Spinal cord (tissue), 10 donors: ENCODE measurements at places on chromosomes 6 and 20.

GRCh38 chr20:35611482-35611881 lies 4.1 kb upstream of the SPAG4 start:
- DNase-seq: no peak

- no peak for DNase-seq
Measured at GRCh38 chr6:144530118-144530517, 245.0 kb downstream of the UTRN start.

- no peak for DNase-seq
Measured at GRCh38 chr20:57970116-57970515, 258.3 kb downstream of the ANKRD60 start.

- no peak for DNase-seq
Measured at GRCh38 chr6:162899148-162899547, 171.4 kb downstream of the PACRG start.

- DNase-seq: no peak
Measured at GRCh38 chr6:109139109-109139508, 43.8 kb downstream of the CEP57L1 start.

DNA sequence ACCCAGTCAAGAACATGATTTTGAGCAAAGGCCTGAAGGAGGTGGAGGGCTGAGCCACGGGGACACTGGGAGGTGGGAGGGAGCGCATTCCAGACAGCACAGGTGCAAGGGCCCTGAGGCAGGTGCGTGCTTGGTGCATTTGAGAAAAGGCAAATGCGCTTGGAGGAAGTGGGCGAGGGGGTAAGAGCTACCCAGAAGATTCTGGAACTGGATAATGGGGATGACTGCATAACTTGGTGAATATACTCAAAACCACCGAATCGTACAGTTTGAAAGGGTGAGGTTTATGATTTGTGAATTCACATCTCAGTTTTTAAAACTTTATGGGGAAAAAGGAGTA lies 9.8 kb downstream of the PREX1 start:
- no peak for DNase-seq

DNA sequence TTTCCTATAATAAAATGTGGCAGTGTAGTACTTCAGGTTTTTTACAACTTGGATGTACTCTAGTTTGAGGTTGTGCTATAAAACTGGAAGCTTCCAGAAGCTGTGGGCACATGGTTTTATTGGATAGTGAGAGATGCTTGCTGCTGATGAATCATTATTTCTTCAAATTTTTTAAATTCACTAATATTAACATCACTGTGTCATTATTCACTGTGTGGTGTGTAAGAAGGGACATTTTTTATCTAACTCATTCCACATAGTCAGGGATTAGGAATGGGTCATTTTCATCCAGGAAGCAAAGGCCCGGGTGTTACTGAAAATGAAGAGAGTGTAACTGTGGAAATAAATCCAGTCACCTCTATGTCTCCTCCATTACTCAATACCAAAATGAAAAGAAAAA lies 421.0 kb downstream of the TENT5A start:
- no peak for DNase-seq

- DNase-seq: peak; percentile 85
Measured at GRCh38 chr6:26270903-26271667, 93.9 kb upstream of the BTN3A2 start.

DNA sequence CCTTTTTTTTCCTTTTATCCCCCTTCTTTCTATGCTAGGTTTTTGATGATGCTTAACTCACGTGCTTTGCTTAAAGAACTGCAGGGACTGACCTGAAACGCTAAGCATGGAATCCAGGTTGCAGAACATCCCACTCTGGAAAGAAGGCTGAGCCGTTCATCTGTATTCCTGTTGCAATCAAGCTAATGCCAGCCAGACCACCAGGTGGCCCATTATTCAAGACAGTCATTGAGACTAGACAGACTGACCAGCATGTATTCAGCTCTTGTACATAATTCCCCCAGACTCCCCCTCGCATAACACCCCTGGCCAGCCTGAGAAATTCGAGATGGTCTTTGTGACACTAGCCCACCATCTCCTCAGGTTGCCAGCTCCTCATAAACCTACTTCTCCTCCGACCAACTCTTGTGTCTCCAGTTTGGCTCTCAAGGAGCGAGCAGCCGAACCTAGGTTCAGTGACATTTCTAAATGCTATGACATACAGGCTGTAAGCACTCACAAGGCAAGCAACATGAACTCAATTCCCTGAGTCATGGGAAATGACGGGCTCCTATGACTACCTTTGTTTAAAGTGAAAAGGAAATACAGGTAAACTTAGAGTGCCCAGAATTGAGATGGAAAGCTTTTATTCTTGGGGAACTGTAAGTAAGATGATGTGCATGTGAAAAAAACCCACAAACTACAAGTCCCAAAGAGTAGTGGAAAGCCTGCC lies 309.3 kb upstream of the CDYL start:
- DNase-seq: peak; percentile 9

GRCh38 chr6:111478749-111479148 lies 4.3 kb downstream of the REV3L start:
- DNase-seq: peak; percentile 50

DNA sequence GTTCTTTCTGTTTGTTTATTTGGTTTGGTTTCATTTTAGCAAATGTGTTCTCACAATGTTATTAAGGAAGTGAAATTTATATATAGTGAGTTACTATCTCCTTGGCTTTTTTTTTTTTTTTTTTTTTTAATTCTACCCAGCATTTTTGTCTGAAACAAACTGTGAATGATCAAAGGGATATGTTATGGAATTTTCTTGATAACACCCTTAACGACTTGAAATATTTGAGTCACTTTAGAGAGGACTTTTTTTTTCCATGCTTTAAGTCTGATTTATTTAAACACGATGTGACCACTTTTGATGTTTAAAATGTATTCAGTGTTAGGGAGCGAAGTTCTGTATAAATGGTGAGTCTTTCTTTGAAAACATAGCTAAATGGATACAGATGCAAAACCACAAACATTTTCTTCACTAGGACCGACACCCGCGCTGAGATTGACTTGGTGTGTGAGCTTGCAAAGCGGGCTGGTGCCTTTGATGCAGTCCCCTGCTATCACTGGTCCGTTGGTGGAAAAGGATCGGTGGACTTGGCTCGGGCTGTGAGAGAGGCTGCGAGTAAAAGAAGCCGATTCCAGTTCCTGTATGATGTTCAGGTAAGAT lies 149.7 kb downstream of the MTHFD1L start:
- DNase-seq: no peak

- DNase-seq: no peak
Measured at GRCh38 chr6:134164300-134164699, 111.9 kb upstream of the SLC2A12 start.

- DNase-seq: no peak
Measured at GRCh38 chr6:157150076-157150475, 173.2 kb downstream of the TMEM242 start.

DNA sequence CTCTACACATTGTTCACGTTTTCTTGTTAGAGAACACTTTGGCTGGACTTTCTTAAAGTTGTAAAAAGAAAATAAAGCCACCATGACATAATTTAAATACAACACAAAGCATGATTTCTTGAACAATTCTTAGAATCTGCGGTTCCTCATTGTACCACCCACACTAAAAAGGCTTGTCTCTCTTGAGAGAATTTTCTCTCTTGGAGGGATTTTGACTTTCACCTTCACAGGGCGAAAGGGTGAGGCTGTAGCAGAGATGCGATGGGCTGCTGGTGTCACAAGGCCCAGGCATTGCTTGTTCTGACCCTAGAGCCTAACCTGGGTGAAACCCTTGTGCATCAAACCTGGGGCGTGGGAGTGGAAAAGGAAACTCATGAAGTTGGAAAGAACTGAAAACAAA lies 122.7 kb upstream of the RIPOR2 start:
- DNase-seq: no peak

GRCh38 chr6:29815118-29815750 lies 12.4 kb upstream of the HLA-G start:
- no peak for DNase-seq

DNA sequence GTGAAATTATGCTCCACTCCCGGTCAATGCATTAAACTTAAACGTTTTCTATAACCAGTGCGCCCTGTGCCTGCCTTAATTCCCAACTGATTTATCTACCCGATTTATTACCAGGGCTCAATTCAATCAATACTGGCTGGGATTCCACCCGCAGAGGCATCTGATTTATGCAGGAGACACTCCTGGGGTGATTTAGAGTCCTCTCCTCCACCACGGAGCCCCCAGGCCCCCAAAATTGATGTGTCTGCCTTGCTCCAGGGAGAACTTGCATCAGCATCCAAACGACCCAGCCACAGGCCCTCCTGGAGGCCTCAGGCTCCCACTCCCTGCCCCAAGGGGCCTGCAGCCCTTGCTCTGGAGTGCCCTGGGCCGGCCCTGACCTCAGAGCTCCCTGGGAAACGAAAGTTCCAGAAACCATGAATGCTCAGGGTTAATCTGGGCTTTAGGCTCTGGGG lies 29.5 kb downstream of the ANKRD60 start:
- no peak for DNase-seq

DNA sequence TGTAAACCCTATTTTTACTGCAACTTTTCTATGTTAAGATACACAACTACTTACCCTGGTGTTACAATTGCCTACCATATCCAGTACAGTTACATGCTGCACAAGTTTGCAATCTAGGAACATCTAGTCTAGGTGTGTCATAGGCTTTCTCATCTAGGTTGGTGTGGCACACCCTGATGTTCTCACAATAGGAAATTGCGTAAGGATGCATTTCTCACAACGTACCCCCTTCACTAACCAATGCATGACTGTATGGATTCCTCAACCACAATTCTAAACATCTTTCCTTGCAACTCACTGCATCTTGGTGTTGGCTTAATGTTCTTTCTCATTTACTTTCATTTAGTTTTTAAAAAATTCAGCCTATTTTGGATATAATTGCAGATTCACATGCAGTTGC lies 31.6 kb downstream of the GJA10 start:
- no peak for DNase-seq

DNA sequence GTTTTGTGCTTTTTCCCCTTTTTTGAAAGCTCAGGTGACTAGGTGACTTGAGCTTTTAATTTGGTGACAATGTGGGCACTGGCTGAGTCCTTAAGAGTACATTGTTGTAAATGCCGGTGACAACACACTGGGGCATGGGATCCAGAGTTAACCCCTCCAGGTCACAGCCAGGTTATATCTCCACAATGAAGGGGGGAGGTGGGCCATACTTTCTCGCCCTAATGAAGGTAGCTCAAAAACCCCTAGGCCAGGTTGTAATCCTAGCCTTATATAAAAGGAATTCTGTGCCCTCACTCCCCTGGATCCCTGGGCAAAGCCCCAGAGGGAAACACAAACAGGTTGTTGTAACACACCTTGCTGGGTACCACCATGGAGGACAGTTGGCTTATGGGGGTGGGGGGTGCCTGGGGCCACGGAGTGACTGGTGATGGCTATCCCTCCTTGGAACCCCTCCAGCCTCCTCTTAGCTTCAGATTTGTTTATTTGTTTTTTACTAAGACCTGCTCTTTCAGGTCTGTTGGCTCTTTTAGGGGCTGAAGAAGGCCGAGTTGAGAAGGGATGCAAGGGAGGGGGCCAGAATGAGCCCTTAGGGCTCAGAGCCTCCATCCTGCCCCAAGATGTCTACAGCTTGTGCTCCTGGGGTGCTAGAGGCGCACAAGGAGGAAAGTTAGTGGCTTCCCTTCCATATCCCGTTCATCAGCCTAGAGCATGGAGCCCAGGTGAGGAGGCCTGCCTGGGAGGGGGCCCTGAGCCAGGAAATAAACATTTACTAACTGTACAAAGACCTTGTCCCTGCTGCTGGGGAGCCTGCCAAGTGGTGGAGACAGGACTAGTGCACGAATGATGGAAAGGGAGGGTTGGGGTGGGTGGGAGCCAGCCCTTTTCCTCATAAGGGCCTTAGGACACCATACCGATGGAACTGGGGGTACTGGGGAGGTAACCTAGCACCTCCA lies 2.2 kb upstream of the VEGFA start:
- no peak for DNase-seq

DNA sequence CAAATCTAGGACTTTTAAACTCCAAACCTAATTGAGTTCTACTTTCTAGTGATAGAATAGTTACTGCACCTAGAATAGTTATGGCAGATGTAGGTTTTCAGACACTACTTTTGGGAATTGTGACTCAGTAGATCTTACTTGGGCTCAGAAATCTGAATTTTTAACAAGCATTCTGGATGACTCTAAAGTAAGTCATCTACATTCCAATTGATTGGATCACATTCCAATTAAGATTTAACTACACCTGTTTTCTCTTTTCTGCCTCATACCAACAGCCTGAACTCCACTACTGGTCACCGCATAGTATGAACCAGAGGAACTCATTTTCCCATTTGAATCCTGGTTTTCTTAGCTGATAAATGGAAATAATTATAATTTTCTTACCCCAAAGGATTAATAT lies 49.5 kb upstream of the TFAP2D start:
- no peak for DNase-seq

GRCh38 chr6:16168121-16168520 lies 39.2 kb downstream of the MYLIP start:
- no peak for DNase-seq

- DNase-seq: no peak
Measured at GRCh38 chr6:388202-388903, 3.2 kb upstream of the IRF4 start.

GRCh38 chr6:97705568-97705967 lies 422.6 kb upstream of the MMS22L start:
- no peak for DNase-seq

GRCh38 chr6:6790393-6790792 lies 201.9 kb downstream of the LY86 start:
- no peak for DNase-seq

DNA sequence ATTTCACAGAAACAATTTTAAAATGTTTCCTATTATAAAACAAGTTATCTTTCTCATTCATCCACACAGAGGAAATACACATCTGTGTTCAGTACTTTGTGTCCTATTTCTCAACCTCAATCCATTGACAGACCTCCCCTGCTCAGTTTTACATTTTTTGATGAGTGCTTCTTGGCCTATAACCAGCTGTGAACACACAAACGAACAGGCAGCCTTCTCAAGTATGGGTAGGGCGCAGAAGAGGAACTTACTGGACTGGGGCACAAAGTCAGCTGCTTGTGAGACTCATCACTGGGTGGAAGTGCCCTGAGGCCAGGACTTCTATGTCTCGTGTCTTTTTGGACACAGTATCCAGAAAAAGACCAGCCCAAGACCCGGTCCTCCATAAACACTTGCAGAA lies 2.8 kb downstream of the RPS6KA2 start:
- no peak for DNase-seq

- DNase-seq: no peak
Measured at GRCh38 chr6:142296975-142297604, 4.7 kb upstream of the ADGRG6 start.
